Stimulated activated CD8-positive, alpha-beta memory T cell treated with anti-CD3 and anti-CD28 coated beads, Interleukin-4, amount 100 ng/mL, for 4 hours (primary cell): ENCODE measurements at places on chromosomes 1 and 21.

GRCh38 chr1:3012456-3013291 lies 8.6 kb upstream of the ACTRT2 start:
- DNase-seq: peak; percentile 30

DNA sequence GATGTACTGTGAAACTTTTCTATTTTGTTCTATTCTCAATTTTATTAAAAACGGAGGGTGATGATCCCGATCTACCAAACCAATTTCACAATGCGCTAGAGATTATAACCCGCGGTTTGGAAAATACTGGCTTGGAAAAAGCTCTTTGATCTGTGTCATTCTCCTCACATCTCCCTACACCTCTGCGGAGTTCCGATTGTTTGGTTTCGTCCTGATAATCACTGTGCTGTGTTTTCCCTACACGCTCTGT lies 536 bp upstream of the ABCD3 start:
- no peak for DNase-seq

DNA sequence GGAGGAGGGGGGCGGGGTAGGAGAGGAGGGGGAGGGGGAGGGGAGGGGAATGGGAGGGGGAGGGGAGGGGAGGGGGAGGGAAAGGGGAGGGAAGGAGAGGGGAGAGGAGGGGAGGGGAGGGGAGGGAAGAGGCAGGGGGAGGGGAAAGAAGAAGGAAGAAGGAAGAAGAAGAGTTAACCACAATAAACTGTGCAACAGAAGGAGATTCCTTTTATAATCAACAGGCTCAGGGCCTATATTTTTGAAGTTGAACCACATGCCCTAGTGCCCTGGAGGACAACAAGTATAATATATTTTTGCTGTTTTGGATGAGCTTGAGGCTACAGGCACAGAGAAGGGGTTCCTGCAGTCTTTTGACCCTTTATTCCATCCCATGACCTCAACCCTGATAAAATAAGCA lies 228.2 kb upstream of the IRF2BP2 start:
- no peak for DNase-seq

GRCh38 chr1:40477678-40478053 lies 576 bp downstream of the ZFP69 start:
- DNase-seq: no peak

DNA sequence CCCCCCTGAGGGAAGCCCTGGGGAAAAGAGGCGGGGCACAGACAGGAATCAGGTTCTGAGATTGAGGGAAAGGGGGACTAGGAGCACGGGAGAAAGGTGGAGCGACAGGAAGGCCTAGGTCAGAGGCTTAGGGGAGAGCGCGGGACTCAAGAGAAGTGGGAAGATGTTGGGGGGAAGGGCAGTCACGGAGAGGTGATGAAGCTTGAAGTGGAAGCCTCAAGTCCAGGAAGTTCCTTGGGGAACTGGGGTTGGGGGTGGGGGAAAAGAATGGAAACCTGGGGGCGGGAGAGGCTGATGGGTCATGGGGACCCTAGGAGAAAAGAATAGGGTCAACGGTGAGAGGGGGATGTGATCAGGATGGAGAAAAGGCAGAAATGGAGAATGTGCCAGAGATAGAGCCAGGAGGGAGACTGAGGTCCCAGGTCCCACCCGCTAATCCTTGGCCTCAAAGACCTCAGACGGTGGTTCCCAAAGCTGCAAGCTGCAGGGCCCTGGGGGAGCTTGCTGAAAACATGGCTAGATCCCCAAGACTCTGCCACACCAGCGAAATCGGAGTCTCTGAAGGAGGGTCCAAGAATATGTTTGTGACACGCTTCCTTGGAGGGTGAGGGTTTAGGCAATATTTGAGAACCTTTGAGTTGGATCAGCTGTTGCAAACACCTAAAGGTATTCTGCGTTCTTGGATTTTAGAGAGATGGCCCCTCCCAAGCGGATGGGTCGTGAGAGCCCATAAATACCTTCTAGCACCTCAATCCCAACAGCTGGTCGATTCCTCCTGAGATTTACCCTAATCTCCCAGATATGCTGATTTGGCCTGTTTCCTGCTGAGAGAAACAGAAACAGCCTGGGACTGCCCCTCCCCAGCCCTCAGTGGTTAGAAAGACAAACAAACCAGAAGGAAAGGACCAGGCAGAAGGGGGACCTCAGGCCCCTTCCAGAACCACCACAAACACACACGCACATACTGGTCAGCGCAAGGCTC lies 3.6 kb downstream of the C1orf232 start:
- DNase-seq: no peak

DNA sequence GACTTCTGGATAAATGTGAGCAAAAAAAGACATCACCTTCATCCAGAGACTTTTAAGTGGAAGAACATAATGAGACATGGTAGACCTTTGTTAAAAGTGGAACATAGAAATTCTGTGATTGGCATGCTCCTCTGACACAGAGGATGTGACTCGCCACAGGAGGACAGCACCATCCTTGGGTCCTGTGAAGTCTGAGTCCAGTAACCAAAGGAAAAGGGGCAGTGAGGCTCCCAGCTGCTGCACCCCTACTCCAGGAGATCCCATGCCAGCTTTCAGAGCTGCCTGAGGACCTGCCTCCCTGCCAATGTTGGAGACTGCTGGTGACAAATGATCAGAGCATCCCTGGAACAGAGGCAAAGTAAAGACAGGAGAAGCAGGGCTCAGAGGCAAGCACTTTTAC lies 136.2 kb downstream of the BRINP2 start:
- no peak for DNase-seq

GRCh38 chr1:18922848-18923755 lies 20.7 kb upstream of the ALDH4A1 start:
- no peak for DNase-seq

DNA sequence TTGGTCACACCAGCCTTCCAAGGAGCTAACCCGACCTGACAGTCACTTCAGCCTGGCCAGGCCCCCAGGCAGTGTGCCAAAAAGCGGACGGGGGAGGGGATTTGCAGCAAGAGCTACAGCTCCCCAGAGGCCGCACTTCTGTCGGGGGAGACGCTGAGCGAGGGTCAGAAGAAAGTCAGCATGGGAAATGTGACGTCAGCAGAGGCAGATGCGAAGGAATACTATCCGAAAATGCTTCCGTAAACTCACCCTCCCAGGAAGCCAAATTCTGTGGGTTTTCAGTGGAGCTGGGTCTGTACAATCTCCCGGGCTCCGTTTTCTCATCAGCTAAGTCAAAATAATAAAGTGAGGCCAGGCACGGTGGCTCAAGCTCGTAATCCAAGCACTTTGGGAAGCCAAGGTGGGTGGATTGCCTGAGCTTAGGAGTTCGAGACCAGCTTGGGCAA lies 28.5 kb upstream of the ECE1 start:
- DNase-seq: no peak

- no peak for DNase-seq
These were observed 20.2 kb downstream of the RBM11 start for GRCh38 chr21:14236180-14236579.
